ENCODE measurements at places on chromosomes 12 and 14. TPM values are rescaled to one million over a fixed set of nuclear protein-coding genes. Genes with fewer than 3 reads are reported as not detected.
A peak's percentile ranks its signal among the peaks of the same experiment; 100 is the strongest.

The CYP27B1 gene
- 0.88 TPM for polyA plus RNA-seq

DNA sequence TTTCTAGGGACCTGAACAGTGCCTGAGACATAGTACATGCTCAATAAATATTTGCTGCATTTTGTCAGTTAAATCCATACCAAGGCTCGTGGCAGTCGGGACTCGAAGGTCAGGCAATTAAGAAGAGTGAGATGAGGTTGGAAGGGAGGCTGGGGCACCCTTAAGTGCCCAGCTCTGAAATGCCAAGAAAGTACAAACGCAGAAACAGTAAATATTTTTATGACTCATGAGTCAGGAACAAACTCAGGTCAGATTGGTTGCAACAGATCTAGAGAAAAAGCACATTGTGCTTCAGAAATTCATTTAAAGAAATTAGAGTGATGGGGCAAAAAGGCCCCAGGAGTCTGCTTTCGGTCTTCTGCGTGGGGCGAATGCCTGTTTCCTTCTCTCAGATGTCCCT, 83.0 kb upstream of the FZD10 start:
- DNase-seq = no peak

The RFX4 gene
- not detected for polyA plus RNA-seq

GRCh38 chr14:66624336-66624937, 116.5 kb downstream of the GPHN start:
- peak; percentile 21 for DNase-seq

The NPFF gene
- not detected for polyA plus RNA-seq

DNA sequence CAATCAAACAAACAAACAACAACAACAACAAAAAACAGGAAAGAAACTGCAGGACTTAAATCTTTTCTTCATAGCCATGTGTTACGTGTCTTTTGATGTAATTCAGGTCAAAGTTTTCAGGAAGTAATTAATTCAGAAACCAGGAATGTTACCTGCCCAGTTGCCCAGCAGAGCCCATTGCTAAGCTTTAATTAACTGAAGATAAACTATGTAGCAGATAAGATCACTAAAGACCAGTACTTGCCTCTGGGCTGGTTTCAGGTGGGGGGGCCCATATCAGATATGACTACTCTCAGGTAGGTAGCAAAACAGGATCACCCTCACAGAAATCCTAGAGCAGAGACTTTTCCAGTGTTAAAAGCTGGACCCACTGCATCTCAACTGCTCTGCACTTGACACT, 69.2 kb downstream of the LIN7A start:
- DNase-seq = no peak

Data from GM12878 (cell line).